ENCODE measurements at places on chromosomes 3 and 15.

DNA sequence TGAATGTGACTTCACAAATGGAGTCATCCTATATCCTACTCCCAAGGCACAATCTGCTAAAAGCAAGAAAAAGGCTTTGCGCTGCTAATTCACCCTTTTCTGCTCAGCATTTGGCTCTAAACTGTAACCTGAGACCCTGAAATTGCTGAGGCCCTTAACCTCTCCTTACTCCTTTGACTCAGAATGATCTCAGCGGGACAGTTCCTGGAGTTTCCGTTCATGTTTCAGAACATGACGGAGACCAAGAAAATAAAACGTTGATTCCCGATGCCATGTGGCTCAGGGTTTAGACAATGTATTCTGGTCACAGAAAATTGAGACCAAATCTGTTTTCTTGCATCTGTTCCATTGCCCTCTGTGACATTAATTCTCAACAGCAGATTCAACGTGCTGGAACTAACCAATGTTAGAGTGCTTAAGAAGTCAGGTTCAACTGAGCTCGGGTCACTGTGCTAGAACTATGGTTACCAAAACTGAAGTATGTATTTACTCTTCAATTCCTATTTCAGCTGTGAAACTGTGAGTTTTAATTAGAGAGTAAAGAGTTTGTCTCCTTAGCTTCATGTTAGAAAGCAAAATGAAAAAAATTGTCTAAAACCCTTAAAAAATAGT, 45.4 kb upstream of the TMC3 start:
- DNase-seq: no peak

- no peak for DNase-seq
Observed at GRCh38 chr3:20073683-20074082, 33.4 kb downstream of the KAT2B start.

GRCh38 chr15:93587059-93587521, 498.1 kb upstream of the RGMA start:
- DNase-seq: no peak

GRCh38 chr15:42919799-42920518, 619 bp downstream of the TTBK2 start:
- peak; percentile 75 for DNase-seq

DNA sequence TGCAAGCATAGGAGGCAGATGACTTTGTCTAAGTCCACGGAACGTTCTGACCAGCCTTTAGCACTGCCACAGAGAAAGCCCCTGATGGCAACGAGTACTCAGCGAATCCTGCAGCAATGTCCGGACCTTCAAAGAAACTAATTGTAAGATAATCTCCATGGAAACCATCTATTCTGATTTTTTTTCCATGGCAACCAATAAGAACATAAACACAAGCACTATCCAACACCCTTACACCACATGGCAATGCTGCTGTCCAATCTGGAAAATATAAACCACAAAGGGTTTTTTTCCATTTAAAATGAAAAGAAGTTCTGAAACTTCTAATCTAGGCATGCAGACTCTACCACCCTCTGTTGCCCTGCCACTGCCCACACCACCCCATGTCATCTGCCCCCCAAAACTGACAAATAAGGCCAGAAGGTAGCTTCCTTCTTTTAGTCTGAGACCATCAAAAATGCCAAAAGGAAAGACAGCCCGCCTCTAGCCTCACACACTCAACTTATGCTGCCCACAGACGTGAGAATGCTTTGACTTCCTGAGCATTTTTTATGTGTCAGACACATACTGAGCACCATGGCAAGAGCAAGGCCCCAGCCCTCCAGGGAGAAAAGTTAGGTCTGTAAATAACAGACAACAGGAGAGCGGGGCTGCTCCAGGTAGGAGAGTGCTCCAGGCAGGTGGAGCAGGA, 44.5 kb downstream of the POC1A start:
- DNase-seq: no peak

- no peak for DNase-seq
Observed at GRCh38 chr15:75669191-75669878, 21.6 kb downstream of the SNX33 start.

DNA sequence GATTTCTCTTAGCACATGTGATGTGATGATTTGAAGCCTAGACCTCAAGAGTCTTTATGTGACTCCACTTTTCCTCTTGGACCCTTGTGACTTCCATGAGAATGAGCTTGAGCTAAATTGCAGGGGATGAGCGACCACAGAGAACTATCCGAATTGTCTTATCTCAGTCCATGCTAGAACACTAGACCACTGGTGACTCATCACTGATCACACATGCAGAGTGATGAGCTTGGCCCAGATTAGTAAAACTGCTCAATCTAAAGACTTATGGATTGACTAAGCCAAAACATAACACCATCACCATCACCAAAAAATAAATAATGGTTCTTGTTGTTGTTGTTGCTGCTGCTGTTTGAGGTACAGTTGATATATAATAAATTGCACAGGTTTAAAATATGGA, 114.1 kb upstream of the CFAP20DC start:
- DNase-seq: no peak

DNA sequence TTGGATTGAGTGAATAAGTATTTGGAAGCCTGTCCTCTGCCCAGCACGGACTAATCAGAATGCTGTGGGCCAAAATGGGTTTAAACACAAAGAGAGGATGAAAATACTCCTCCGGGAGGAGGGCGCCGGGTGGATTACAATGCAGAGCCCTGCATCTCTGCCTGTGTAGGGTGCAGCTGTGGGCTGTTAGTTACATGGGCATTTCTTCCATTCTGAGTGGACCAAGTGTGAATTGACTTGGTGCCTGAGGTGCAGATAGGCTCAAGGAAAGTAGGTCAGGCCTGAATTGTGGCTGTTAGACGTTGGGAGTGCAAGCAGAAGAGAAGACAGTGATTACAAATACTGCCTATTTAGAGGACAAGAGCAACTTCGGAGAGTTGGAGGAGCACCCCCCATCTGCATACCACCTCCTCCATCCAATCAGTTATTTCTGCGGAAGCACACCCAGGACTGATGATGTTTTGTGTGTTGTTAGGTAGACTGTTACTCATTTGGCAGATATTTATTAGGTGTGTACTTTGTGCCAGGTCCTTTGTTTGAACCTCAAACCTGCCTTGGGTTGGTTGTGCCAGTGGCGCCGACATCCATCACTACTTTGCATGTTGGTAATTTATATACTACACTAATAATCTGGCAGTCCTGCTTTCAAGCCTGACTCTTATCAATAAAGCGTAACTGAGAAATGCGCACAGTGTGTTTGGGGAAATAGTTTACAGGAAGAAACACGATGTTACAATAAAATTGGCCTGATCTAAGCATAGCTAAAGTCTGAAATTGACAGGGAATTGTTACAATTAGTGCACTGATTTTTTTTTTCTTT, 33.0 kb downstream of the PTPRG start:
- no peak for DNase-seq

DNA sequence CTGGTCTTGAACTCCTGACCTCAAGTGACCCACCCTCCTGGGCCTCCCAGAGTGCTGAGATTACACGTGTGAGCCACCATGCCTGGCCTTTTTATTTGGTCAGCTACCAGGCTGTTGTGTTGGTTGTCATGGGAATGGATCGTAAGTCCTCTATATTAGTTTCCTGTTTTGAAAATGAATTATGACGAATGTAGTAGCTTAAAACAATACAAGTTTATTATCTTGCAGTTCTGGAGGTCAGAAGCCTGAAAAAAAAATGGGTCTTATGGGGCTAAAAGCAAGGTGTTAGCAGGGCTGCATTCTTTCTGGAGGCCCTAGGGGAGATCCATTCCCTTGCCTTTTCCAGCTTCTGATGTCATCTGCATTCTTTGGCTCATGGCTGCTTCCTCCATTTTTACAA, 25.1 kb upstream of the HERC1 start:
- no peak for DNase-seq

GRCh38 chr15:69117431-69117871, 43.0 kb upstream of the GLCE start:
- no peak for DNase-seq

GRCh38 chr15:96747291-96747690, 416.8 kb downstream of the NR2F2 start:
- DNase-seq: no peak

- no peak for DNase-seq
Observed at GRCh38 chr3:9664119-9664751, 14.9 kb downstream of the MTMR14 start.

- DNase-seq: no peak
Observed at GRCh38 chr3:133453383-133453782, 53.5 kb downstream of the BFSP2 start.

DNA sequence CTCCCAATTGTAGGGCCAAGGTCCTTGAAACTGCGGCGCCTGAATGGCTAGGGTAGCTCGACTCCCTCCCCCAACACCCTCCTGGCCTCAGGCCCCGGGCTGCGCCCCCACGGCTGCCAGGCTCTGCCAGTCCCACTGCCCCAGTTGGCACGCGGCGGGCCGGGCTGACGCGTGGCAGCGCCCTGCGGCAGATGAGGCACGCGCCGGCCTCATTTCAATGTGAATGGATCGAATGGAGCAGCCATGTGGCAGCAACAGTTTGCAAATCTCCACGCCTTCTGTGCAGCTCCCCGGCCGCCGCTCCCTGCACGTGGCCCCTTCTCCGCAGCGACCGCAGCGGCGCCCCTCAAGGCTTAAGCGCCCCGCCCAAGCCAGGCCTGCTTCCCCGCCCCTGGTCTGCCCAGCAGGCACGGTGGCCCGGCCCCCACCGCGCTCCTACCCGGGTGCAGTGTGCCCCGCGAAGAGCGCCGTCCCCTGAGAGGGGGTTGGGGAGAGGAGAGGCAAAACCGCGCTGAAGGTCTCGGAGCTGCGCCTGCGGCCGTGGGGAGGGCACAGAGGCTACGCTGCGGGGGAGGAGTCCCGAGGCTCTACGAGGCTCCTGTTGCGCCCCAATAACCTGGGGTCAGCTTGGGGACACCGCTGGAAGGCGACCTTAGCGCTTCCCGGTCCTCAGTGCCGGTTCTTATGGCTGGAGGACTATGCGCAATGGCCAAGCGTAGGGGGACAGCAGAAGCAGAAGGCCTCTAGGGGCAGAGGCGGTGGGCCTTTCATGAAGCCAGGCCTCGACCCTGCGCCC, 3.1 kb upstream of the DLL4 start:
- DNase-seq: no peak

- DNase-seq: no peak
Observed at GRCh38 chr3:188316021-188316722, 162.2 kb downstream of the LPP start.

GRCh38 chr3:25103391-25103790, 324.7 kb upstream of the RARB start:
- DNase-seq: no peak

- DNase-seq: no peak
Observed at GRCh38 chr15:100926971-100927756, 8.0 kb downstream of the LRRK1 start.

GRCh38 chr15:31162721-31163510, 61.4 kb upstream of the TRPM1 start:
- no peak for DNase-seq
